ENCODE measurements at places on chromosomes 2 and 18.

- DNase-seq, result no peak
These were observed 913.4 kb downstream of the CBLN2 start for GRCh38 chr18:71630696-71631095.

- no peak for DNase-seq
These were observed 120.3 kb upstream of the UXS1 start for GRCh38 chr2:106314444-106314843.

- no peak for DNase-seq
These were observed 372.6 kb upstream of the NT5C1B start for GRCh38 chr2:18961991-18962421.

- no peak for DNase-seq
These were observed 324.0 kb upstream of the REG3G start for GRCh38 chr2:78701546-78701945.

- DNase-seq, result peak; percentile 4
These were observed 117.4 kb upstream of the ACKR3 start for GRCh38 chr2:236452238-236452637.

DNA sequence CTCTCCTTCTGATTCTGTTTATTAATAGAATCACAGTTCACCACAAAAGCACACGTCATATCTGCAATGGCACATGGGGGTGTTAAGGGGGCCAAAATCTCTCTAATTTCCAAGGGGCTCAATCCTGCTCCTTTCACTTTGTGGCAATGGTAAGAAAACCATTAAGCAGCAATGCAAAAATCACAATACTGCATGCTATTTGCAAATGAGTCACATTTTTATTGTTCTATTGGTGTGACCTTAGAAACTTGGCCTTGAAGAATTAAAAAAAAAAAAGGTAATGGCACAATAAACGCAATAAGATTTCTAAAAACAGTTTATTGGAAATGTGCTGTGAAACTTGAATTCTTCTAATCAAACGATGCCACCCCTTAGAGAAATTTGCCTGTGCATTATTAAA, 251.5 kb downstream of the ZNF521 start:
- no peak for DNase-seq

- no peak for DNase-seq
These were observed 72.1 kb upstream of the PXDN start for GRCh38 chr2:1816414-1816911.

- DNase-seq, result no peak
These were observed 121.3 kb downstream of the FOXI3 start for GRCh38 chr2:88331239-88331638.

GRCh38 chr18:76859474-76860339, 37.4 kb downstream of the ZNF236 start:
- DNase-seq, result no peak

DNA sequence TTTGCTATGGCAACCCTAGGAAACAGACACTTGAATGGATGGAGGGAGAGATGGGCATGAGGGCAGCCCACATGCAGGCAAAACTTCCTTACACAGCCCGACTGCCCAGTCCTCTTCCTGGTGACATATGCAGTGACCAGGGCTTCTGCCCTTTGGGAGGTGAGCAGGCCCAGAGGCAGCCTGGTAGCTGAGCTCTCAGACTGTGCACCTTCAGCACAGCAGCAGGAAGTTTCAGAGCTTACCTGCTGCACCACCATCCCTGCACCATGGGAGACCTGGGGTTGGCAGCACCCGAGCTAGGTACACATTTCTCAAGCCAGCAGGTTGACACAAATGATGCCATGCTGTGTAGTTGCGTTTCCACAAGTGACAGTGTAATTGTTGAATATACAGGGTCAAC, 97.6 kb upstream of the LMAN1 start:
- no peak for DNase-seq

DNA sequence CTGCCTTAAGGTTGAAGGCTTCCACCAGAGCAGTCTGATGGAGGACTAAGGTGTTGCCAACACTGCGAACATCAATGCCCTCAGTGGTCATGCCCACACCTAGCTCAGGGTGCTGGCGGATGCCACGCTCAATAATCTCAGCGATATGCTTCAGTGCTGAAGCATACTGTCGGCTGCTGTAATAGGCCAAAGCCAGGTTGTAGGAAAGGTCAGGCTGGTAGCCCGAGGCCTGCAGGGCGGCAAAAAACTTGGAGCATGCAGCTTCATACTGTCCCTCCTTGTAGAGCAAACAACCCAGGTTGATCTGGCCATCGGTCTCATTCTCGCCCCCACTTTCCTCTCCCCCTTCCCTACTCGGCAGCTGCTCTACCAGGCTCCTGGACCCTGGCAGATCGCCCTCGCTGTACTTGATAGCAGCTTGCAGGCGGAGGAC, 159.4 kb downstream of the AGPS start:
- DNase-seq, result no peak

- DNase-seq, result no peak
These were observed 300.6 kb downstream of the CELF4 start for GRCh38 chr18:37264956-37265355.

- no peak for DNase-seq
These were observed 137.3 kb upstream of the PID1 start for GRCh38 chr2:229408356-229408755.

DNA sequence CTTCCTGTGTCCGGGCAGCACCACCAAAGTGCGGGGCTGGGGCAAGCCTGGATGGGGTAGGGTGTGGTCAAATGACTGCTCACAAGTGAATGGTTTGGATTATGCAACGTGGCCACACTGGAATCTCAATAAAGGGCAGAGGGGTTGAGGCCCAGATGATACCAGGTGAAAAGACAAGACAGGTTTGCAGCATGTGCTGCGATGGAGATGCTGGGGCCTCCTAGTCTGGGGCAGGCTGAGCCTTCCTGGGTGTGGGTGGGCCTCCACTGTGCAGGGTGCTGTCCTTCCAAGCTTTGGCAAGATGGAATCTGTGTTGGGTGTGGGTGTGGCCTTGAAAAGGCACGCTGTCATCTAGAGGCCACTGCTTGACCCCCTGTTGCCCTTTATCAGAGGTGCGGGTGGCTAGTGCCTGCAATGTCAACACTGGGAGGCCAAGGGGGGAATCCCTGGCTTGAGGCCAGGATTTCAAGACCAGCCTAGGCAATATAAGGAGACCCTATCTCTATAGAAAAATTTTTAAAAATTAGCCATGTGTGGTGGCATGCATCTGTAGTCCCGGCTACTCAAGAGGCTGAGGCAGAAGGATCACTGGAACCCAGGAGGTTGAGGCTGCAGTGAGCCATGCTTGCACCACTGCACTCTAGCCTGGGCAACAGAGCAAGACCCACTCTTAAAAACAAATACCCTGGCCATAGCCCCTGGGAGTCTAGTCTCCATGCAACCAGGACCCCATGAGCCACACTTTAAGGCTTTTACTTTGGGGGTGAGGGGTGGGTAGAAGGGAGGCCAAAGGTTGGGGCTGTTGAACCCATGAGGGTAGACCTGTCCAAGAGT, 13.8 kb downstream of the RRM2 start:
- DNase-seq, result no peak

DNA sequence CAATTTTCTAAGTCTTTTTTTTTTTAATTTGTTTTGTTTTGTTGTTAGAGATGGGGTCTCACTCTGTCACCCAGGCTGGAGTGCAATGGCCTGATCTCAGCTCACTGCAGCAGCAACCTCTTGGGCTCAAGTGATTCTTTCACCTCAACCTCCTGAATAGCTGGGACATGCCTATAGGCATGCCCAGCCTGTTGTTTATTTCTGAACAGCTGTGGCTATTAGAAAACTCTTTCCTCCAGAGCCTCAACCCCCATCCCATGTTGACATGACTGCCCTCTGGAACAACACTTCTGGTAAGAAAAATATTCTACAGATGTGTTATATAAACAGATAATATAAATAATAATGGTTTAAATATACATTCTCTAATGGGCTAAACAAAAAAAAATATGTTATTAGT, 44.4 kb upstream of the TWSG1 start:
- DNase-seq, result no peak

DNA sequence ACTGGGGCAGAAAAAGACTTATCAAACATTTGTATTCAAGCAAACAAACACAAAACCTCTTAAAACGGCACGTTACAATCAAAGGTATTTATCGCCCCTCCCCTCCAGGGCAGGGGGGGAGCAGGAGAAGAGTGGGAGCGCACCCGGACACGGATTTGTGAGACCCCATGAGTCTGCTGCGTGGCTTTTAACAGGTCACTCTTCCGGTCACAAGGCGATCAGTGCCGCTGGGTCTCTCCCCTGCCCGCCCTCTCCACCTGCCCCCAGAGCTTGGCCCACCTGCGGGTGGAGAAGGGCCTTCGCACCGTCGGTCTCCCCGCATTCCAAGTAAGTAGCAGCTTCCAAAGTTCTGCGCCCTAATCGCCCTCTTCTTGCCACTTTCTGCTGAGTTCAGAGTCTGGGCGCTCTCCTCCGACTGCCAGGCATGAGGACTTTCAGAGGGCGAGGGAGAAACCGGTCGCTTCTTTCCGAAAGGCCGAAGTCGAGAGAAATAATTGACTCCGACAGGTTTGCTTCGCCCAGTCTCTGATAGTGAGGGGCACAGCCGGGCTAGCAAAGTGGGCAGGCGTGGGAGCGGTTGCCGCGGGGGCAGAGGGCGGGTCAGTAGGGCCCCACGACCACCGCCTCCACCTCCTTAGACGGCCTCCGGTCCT, 800 bp downstream of the RPRM start:
- peak; percentile 22 for DNase-seq

GRCh38 chr2:193868132-193868531, 1673.4 kb upstream of the TMEFF2 start:
- no peak for DNase-seq

GRCh38 chr2:228600265-228600664, 418.8 kb upstream of the SPHKAP start:
- DNase-seq, result no peak

- DNase-seq, result no peak
These were observed 15.3 kb downstream of the KYNU start for GRCh38 chr2:142892715-142893114.

DNA sequence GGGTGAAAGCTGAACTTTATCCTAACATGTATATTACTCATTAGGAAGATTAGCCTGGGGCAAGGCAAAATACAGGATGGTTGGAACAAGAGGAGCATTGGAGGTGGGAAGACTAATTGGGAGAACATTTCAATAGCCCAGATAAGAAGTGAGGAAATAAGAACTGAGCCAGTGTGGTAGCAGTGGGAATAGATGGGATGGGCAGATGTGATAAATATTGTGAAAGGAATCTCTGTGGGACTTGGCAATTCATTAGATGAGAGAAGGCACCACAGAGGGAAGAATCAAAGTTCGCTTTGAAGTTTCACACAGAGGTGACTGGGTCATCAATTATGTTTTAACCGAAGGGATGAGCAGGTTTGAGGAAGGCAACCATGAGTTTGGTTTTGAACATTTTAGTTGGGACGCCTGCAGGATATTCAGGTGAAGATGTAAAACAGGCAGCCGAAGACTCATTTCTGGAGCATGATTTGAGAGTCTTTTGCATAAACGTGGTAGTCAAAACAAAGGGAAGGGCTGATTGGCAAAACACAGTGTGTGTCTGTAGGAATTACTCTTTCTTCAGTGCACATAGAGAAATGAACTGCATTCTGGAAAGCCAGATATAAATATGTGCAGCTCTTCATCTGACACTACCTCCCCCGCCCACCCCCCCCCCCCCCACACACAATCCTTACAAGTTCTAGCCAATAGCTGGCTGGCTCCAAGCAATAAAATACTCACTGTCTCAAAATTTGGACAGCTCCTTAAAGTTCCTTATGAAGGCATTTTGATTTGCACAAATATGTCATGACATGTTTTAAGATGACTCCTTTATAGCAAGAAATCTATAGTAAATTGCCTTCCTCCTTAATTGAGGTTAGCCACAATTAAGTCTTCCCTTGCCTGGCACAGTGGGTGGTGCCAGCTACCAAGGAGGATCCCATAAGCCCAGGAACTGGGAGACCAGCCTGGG, 1.9 kb upstream of the SLC1A4 start:
- no peak for DNase-seq

- DNase-seq, result no peak
These were observed 359.9 kb upstream of the SLC14A2 start for GRCh38 chr18:45255197-45255890.

DNA sequence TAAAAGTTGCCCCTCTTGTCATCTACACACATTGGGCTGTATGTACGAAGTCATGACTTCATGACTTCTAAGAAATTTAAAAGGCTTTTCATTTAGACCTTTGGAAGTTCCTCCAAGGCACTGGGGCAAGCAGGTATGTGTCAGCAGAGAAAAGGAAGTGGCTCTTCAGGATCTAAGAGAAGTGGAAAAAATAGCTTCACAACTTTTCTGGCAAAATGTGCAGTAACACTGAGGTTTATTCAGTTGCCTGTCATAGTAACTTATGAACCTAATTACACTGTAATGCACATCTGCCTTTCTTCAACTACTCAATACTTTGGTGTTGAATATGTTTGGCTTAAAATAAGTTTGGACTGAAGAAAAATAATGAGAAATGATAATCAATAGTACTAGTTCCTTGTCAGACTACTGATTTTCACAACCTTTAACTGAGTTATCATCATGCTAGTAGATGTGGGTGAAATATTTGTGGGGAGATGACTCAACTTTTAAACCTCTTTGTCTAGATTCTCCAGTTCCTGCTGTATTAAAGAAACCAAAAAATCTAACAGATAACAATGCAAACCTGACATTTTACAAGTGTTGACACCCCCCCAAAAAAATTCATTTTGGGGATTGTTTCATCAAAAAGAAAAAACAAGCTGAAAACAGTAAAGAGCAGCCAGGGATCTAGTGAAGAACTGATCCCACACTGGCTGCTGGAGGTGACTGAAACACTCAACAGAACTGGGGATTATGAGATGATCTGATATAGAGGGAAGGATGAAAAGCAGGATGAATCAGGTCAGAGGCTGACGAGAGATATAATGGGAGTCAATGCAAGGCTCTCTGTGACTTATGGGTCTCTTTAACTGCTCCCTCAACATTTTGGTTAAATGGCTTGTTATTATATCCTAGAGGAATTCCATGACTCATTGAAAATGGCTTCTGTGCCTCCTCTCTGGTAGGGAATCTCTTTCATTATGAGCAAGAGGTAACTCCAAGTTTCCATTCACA, 84.6 kb downstream of the COLEC12 start:
- no peak for DNase-seq

DNA sequence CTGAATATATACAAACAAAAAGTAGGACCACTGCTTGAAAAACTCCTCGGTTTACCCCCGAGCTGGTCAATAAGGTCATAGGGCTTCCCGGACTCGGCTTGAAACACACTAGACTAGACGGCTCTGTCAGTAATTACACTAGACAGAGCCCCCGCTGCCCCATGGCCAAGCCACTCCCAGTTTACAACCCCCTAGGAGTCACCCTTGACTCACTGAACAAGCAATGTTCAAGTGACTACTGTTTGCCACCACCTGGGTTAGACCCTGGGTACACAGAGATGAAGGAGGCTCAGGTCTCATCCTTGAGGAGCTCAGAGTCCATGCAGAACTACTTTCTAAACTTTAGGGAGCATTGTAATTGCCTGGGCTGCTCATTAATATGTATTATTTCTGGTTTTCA, 13.7 kb upstream of the PRELID3A start:
- DNase-seq, result no peak

- DNase-seq, result no peak
These were observed 36.6 kb downstream of the TMEM177 start for GRCh38 chr2:119715409-119716283.

DNA sequence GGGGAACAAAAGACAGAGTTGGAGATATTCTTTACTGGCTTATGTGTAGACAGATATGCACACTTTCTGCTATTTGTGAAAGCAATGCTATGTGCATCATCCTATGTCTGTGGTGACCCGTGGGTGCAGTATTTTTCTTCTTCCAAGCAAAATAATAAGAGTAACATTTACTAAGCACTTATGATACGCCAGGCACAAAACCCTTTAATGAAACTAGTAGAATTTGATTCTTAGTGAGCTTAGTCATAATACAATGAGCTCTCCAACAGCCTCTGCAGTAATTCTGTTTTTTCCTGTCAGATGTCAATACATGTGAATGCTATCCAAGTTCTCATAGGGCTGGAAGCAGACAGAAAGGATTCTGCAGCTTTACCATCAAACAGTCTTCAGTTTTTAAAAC, 130.6 kb downstream of the RAD51AP2 start:
- no peak for DNase-seq

Data from left kidney (tissue), 8 donors.